T-helper 2 cell treated with Interferon-gamma antibody and Interleukin-4, amounts not matched to agents 5 μg/mL and 100 μg/mL, for 36 hours (primary cell): ENCODE measurements at places on chromosomes 7 and 10.

DNA sequence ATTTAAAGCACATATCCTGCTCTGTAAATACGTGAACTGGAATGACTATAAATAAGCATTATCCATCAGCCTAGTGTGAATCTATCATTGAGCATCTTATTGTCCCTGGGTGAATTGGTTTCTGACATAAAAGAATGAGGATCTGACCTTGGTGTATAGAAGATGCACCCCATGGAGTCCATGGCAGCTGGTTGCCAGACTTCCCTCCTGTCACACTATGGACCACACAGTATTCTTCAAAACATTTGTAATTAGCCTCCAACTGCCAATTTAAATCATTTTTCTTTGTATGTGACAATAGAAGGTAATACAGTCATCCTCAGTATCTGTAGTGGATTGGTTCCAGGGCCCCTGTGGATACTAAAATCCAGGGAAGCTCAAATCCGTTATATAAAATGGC lies 238.1 kb upstream of the ZWINT start:
- H3K4me3 ChIP-seq: no peak overlapping the region
- H3K4me1 ChIP-seq: no peaks in the 10 kb centered on the region
- no peaks in the 10 kb centered on the region for H3K27me3 ChIP-seq
- H3K27ac ChIP-seq: no peak overlapping the region

DNA sequence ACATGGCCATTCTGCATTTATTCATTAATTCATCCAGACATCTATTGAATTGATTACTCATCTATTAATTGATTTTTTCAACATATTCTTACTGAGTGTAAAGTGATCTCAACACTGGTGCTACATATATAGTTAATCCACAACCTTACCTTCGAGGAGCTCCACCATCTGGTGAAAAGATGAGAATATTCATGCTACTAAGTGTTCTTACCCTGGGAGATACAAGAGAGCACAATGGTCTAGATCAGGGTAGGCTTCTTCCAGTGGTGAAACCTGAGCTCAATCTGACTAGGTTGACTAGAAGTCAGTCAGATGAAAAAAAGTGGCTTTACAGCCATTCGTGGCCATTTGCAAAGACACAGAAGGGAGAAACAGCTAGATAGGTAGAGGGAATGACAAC lies 507.4 kb downstream of the ANKRD7 start:
- DNase-seq: no peak
- H3K27me3 ChIP-seq: no peaks in the 10 kb centered on the region
- no peaks in the 10 kb centered on the region for H3K36me3 ChIP-seq
- H3K4me3 ChIP-seq: no peak overlapping the region
- H3K4me1 ChIP-seq: no peaks in the 10 kb centered on the region

DNA sequence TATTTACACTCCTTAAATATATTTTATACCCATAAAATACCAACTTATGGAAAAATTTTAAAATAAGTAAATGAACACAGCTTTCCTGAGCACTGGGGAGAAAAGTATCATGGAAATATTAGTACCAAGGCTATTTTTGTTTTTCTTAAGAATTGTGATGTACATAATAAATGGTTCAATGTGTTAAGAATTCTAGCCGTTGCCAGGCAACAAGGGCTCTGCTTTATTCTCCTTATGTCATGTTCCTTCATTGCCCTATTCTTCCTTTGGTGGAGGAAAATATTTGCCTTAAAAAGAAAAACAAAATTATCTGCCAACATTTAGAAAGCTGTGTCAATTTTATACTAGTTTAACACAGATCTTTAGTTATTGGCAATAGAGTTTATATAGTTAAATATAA lies 2.6 kb upstream of the ZPBP start:
- no peak for DNase-seq
- H3K27ac ChIP-seq: no peak overlapping the region
- H3K36me3 ChIP-seq: no peaks in the 10 kb centered on the region
- H3K4me3 ChIP-seq: no peak overlapping the region

DNA sequence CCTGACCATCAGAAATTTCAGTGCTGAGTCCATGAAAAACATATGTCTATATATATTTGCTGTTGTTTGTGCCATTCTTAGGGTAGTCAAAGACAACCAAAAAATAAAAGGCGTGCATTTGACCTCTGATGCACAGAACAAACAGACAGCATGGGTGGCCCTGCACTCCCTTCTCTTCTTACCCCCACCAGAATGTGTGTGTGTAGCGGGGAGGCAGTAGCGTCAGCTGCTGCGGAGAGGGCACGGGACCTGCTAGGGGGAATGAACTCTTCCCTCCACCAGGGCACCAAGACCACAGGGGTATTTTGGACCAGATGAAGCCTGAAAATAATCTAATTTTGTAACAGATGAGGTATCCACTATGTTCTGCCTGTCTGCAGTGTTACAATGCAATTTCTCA lies 277.7 kb upstream of the ZNF32 start:
- no peak overlapping the region for H3K4me3 ChIP-seq
- no peaks in the 10 kb centered on the region for H3K27me3 ChIP-seq
- DNase-seq: no peak
- no peaks in the 10 kb centered on the region for H3K36me3 ChIP-seq
- no peak overlapping the region for H3K27ac ChIP-seq

- DNase-seq: no peak
- H3K4me3 ChIP-seq: no peak overlapping the region
- H3K36me3 ChIP-seq: no peaks in the 10 kb centered on the region
- H3K27me3 ChIP-seq: no peaks in the 10 kb centered on the region
- H3K27ac ChIP-seq: no peak overlapping the region
- no peaks in the 10 kb centered on the region for H3K4me1 ChIP-seq
Observed at GRCh38 chr7:33921216-33921938, 16.0 kb downstream of the BMPER start.

DNA sequence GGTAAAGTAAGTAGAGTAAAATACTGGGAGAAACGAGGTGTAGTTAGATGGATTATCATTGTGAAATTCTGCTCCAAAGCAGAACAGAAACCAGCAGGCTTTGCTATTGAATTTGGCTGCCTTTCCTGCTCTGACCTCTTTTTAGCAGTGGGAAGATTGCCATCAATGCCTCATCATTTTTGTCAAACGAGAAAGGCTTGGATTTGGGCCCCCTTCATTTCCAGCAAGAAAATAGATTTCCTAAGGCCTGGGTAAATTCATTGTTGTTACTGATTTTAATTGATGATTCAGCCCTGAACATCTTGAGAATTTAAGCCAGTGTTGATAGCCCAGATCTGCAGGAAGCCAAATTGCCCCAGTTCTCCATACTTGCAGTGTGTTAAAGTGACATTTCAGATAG lies 35.2 kb upstream of the ASAH2 start:
- no peak overlapping the region for H3K27ac ChIP-seq
- no peak overlapping the region for H3K4me3 ChIP-seq
- peaks cover 41% of the 10 kb centered on the region for H3K27me3 ChIP-seq
- no peaks in the 10 kb centered on the region for H3K4me1 ChIP-seq
- no peaks in the 10 kb centered on the region for H3K36me3 ChIP-seq
- no peak for DNase-seq

GRCh38 chr10:59677253-59677831 lies 32.3 kb downstream of the SLC16A9 start:
- H3K4me1 ChIP-seq: peaks cover 10% of the 10 kb centered on the region
- no peaks in the 10 kb centered on the region for H3K36me3 ChIP-seq
- H3K27me3 ChIP-seq: no peaks in the 10 kb centered on the region
- DNase-seq: no peak
- H3K27ac ChIP-seq: no peak overlapping the region
- no peak overlapping the region for H3K4me3 ChIP-seq

DNA sequence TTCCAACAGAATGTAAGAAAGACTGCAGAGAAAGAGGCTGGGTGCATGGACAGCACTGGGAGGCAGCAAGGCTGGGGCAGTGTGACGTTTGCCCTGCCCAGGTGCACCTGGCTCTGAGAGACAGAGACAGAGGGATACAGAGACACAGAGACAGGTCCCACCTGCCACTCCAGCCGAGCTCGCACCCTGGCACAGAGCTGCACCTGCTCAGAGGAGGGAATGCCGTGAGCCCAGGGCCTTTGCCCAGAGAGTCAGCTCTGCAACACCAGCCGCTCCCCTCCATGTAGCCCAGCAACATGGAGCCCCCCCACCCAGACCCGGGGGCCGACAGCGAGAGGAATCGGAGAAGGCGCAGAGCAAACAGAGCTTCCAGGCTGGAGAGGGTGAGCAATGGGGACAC lies 35.3 kb upstream of the PROSER2 start:
- H3K4me3 ChIP-seq: no peak overlapping the region
- peaks cover 2% of the 10 kb centered on the region for H3K4me1 ChIP-seq
- no peaks in the 10 kb centered on the region for H3K36me3 ChIP-seq
- peaks cover 3% of the 10 kb centered on the region for H3K27me3 ChIP-seq
- H3K27ac ChIP-seq: no peak overlapping the region

- H3K27me3 ChIP-seq: no peaks in the 10 kb centered on the region
- no peaks in the 10 kb centered on the region for H3K36me3 ChIP-seq
- DNase-seq: no peak
- no peak overlapping the region for H3K27ac ChIP-seq
- H3K4me3 ChIP-seq: no peak overlapping the region
Observed at GRCh38 chr7:88922944-88923343, 127.4 kb upstream of the TEX47 start.

DNA sequence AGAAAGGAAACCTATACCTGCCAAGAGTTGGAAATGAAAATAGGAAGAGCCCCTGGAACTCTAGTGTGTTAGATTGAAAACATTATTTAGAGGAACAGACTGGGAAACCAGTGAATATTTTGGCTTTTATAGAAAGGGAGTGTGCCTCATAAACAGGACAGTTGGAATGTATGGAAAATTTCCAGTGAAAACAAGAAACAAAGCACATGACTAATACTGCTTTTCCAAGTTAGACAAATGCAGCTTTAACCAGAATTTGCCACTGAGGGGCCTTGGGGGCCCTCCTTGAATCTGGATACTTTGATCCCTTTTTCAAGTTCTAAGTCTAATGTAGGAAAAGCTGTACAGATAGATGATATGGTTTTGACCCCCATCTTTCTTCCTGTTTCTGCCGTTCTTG lies 21.2 kb downstream of the ITGB8 start:
- DNase-seq: no peak
- H3K36me3 ChIP-seq: no peaks in the 10 kb centered on the region
- no peak overlapping the region for H3K27ac ChIP-seq
- peaks cover 2% of the 10 kb centered on the region for H3K27me3 ChIP-seq
- no peaks in the 10 kb centered on the region for H3K4me1 ChIP-seq
- no peak overlapping the region for H3K4me3 ChIP-seq
